Brain pericyte (primary cell): ENCODE measurements at places on chromosomes 1 and 21.

GRCh38 chr21:36863260-36863659 lies 103.2 kb downstream of the HLCS start:
- DNase-seq = no peak

GRCh38 chr1:162299018-162299417 lies 77.6 kb downstream of the SPATA46 start:
- no peak for DNase-seq

DNA sequence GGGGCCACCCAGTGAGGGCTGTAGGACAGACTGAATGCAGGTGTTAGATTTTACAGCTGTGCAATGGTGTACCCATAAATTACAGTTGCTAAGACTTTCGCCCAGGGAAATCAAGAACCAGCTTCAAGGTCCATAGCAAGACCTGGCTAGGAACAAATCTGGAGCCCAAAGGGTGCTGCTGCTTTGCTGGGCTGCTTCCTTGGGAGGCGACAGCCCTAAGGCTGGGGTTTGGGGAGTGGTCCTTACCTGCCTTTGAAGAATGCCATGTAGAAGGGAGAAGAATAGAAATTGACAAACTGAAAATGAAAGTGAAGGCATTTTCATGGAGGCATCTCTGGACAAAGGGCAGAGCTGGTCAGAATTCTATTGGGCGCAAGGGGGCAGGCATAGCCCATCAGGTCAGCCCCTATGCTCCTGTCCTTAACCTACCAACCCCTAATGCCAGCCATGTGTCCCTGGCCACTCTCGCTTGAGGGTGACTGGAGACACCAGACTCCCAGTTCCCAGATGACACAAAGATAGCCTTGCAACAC lies 7.6 kb upstream of the ARHGEF19 start:
- DNase-seq = no peak

- DNase-seq = no peak
Measured at GRCh38 chr21:39385299-39386145, 36.6 kb upstream of the HMGN1 start.

GRCh38 chr1:229164836-229165735 lies 105.8 kb upstream of the RAB4A start:
- DNase-seq = no peak

- no peak for DNase-seq
Measured at GRCh38 chr1:100037656-100037926, 67.8 kb downstream of the SLC35A3 start.

DNA sequence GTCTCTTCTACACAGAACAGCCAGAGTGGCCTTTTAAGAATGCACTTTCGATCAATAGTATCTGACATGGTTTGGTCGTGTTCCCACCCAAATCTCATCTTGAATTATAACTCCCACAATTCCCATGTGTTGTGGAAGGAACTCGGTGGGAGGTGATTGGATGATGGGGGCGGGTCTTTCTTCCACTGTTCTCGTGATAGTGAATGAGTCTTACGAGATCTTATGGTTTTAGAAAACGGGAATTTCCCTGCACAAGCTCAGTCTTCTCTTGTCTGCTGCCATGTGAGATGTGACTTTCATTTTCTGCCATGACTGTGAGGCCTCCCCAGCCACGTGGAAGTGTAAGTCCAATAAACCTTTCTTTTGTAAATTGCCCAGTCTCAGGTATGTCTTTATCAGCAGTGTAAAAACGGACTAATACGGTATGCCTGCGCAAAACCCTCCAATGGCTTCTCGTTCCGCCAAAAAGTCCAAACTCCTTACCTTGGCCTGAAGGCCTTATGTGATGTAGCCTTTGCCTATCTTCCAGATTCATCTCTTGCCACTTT lies 23.0 kb upstream of the SMG7 start:
- no peak for DNase-seq

DNA sequence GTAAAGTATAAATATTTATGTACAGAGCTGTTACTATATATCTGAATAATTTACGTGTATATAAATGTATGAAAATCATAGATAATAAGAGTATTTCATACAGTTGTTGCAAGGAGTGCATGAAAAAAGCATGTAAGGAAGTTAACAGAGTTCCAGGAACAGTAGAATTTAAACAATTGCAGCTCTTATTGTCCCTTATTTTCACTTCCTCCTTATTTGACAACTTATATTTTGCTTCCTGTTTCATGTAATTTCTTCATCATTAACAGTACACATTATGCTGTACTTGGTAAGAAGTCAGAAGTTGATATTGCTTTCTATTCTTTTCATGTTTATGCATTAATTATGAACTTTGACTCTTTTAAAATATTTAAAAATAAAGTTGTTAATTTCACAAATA lies 681.5 kb downstream of the LRRIQ3 start:
- no peak for DNase-seq

DNA sequence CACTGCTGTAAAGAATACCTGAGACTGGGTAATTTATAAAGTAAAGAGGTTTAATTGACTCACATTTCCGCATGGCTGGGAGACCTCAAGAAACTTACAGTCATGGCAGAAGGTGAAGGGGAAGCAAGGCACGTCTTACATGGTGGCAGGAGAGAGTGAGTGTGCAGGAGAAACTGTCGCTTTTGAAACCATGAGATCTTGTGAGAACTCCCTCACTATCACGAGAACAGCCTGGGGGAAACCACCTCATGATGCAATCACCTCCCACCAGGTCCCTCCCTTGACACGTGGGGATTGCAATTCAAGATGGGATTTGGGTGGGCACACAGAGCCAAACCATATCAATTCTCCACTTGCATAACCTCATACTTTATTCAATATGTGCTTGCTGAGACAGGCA lies 76.6 kb downstream of the GIPC2 start:
- DNase-seq = no peak

GRCh38 chr1:207825719-207826556 lies 74.1 kb downstream of the CD46 start:
- peak; percentile 55 for DNase-seq

- DNase-seq = no peak
Measured at GRCh38 chr1:40926441-40926840, 53.1 kb upstream of the CTPS1 start.

GRCh38 chr21:28550057-28550825 lies 442.4 kb downstream of the LTN1 start:
- DNase-seq = no peak

DNA sequence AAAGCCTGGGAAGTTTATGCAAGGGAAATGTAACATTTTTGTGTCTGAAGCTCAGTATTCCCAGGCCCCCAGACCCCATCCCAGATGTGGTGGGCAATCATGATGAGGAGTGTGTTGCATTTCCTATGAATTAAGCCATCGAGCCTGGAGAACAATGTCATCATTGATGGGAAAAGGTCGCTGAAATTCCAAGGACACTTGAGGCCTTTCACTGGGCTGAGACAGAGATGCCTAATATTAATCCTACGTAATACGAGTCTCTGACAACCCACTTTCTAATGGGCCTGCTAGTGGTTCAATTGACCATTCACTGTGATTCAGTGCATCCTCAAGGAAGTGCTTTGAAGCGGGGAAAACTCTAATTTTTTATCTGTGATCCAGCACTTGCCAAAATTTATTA lies 291.6 kb downstream of the PLPP3 start:
- DNase-seq = no peak

DNA sequence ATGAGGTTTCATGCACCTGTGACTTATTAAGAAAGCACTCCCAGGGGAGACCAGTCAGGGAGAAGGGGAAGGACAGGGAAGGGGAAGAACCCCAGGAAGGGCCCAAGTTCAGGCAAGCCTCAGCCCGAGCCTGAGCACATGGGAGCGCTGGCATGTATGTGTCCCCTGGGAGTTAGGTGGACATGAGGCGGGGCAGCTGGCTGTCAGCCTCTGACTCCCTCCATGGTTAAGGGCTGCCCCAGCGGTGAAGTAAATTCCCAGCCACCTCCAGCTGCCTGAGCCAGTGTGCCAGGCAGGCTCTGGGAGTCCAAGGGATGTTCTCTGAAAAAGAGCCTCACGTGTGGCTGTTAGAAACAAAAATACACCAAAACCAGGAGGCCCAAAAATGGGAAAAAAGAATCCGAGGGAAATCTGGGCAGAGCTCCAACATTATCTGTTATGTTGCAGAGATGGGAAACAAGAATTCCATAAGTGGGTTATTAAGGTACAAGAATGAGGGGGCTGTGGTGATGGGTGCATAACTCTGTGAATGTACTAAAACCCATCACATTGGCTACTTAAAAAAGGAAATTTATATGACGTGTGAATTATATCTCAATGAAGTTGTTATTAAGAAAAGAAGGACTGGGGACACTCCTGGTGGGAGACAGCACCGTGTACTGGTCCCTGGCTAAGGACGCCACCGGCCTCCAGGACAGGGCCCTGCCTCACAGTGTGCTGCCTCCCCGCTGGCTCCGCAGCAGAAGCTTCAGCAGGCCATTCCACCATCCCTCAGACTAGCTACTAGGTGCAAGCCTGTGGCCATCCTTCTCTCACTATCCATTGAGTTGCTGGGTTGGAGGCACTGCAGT lies 18.7 kb downstream of the DMRTB1 start:
- no peak for DNase-seq

GRCh38 chr1:14869187-14869586 lies 270.7 kb downstream of the KAZN start:
- DNase-seq = no peak

- DNase-seq = peak; percentile 63
Measured at GRCh38 chr1:36400825-36401601, 3.3 kb upstream of the LSM10 start.

DNA sequence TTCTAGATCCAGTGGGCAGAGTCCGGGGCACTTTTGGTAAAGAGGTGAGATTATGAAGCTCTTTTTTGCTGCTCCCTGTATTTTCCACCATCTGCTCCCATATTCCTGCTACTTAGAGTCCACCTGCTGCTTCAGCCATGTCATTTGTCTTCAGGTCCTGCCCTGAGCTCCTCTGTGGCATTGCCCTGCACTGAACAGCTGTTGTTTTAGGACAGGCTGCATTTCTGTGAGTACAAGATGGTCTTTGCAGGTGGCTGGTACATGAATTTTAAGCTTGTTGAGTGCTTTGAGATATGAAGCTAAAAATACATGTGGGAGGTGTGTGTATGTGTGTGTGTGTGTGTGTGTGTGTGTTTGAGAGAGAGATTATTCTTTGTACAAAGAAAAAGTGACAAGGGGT lies 21.9 kb downstream of the MT1HL1 start:
- DNase-seq = no peak

DNA sequence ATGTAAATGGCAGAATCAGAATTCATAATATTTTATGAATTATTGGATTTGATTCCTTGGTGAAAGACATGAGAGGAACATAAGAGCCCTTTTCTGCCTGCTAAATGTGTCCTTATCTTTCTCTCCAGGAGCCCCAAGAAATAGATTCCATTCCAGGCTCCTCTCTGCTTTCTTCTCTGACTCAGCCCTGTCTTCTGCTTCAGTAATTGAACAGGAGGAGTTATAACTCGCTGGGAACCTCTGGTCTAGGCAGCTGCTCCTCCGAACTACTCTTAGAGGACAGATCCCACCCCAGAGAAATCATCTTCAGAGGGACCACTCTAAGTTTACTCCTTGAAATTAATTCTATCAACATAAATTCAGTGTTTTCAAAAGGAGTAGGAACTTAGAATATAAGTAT lies 78.4 kb downstream of the RGS21 start:
- DNase-seq = no peak

- DNase-seq = no peak
Measured at GRCh38 chr1:1626207-1627141, 5.5 kb upstream of the MMP23B start.

DNA sequence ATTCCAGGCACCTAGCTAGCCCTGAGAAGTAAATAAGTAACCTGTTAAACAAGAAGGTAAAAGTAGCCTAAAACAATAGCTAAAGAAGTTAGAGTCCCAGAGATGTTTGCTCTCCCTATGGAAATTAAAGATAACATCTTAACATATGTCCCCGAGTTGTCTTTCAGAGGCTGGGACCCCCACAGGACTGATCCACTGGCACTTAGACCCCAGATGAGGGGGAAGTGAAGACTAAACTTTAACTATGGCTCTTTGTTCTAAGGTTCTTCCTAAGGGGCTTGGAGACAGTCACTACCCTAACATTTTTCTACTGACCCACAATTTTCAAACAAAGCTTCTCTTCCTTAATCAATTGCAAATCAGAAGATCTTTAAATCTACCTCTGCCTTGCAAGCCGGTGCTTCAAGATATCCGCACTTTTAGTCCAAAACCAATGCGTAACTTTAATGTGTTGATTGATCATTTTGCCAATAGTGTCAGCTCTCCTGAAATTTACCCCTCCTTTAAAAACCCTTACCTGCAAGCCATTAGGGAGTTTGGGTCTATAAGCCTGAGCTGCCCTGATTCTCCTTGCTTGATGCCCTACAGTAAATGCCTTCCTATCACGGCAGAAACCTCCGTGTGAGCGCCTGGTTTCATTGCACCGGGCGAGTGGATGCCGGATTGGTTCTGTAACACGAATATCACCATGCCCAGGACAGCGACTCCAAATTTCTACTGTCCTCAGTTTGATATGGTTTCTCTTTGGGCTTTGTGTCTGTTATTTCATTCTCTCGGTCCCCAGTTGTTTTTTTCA lies 404.4 kb downstream of the SIPA1L2 start:
- no peak for DNase-seq
